Activated CD8-positive, alpha-beta memory T cell treated with anti-CD3 and anti-CD28 coated beads for 48 hours (primary cell): ENCODE measurements at places on chromosomes 7 and 10.

DNA sequence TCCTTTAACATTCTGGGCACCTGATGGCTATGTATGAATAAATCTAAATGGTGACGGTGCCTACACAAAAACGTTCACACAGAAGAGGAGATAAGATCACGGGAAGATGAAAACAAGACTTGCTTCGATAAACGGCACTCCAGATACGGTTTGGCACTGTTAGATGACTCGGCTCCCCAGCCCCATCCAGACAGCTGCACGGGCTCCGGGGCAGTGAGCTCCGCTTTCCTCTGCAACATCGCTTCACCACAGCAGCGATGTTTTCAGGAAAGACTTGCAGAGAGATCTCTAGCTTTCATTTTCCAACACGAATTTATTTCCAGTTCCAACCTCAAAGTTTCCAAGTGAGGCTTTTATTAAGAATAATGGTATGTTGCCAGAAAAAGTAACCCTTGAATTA is 132.1 kb downstream of the KLF6 start:
- DNase-seq = no peak

DNA sequence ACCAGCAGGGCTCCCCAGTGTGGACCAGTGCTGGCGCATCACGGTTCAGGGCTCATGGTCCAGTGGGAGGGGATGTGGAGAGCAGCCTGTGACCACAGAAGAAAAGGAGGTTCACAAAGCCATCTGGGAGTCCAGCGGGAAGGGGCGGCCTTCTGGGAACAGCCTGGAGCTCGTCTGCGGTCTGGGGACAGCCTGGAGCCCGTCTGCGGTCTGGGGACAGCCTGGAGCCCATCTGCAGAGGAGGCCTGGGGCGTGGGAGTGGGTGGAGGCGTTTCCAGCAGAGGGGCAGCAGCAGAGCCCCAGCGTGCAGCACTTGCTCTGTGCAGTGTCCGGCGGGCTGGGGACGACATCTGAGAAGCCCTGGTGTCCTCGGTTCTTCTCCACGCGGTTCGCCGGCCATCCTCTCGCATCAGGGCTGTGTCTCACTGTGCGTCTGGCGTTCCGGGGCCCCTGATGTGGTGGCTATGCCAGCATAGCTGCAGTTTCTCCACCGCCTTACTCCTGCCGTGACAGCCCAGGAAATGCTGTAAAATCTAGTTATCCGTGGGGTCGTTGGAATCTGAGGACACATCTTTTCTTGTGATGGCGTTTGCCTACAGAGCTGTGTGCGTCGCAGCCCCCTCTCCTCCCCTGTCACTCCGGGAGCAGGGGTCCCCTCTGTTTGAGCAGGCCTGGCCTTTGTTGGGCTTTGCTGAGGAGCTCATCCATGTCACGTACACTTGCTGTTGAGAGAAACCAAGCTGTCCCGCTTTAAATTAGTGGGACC is 104.6 kb downstream of the INPP5A start:
- no peak for DNase-seq

DNA sequence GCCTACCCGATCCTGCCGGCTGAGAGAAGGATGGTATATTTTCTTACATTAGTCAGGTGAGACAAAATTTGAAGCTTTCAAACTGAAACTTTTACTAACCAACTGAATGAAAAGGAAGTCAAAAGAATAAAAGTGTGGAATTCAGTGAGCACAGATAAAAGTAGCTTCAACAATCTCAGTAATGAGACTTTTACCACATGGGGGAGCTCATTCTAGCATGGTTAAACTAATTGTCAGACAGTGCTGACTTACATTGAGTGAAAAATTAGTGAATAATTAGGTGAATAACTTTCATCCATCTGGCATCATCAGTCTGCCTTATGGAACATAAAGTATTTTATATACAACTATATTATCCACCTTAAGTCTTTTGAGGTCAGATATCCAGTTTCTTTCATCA is 8.4 kb downstream of the FAM237B start:
- DNase-seq = no peak

DNA sequence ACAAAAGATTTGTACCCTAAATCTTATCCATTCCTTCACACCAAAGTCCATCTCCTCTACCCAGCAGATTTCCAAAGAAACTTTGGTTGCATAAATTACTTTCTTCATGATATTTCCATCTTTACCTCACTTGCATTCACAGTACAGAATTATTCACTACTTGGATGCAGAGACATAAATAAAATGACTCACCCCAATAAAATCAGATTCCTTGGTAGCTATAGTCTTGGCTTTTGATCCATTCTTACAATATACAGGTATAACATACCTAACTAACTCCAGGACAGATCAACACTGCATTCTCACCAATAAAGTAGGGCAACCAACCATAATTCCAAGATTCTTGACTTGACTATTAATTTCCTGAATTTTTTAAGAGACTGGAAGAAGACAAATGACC is 815.1 kb downstream of the MAGI2 start:
- DNase-seq = no peak

GRCh38 chr10:118990326-118990725 is 39.2 kb upstream of the NANOS1 start:
- DNase-seq = no peak

DNA sequence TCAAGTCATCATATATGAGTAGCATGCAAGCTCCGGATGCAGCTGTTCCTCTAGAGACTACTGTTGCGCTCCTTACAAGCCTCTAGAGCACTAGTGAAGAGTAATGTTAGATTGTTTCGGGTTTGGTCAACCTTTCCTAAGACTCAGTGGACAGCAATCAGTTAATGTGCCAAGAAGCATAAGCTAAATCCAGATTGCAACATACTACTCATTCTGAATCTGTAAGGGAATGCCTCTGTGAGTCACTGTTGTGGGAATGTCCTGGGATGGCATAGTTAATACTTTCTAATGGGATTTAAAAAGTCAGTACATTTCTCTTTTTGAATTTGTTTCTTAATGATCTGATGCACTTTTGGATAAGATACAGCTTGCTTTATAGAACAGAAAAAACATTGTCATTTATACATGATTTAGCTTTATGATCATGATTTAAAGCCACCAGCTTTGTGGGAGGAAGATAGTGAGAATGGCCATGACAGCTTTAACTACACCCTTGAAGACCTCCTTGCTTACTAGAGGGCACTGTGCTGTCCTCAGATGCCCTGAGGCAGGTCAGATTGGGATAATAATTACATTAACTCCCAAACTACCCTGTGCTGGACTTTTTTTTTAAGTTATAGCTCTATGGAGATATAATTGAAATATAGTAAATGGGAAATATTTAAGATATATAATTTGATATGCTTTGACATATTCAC is 138.4 kb downstream of the SDK1 start:
- DNase-seq = no peak

GRCh38 chr7:75616421-75617167 is 122.1 kb downstream of the HIP1 start:
- no peak for DNase-seq
